ENCODE measurements at places on chromosomes 6 and 20. TPM values are rescaled to one million over a fixed set of nuclear protein-coding genes. Genes with fewer than 3 reads are reported as not detected.

SLC17A9 gene
- polyA plus RNA-seq = 3.5 TPM

PPP1R14C gene
- not detected for polyA plus RNA-seq

MYLK2 gene
- not detected for polyA plus RNA-seq

EYA4 gene
- polyA plus RNA-seq = not detected

KCNG1 gene
- not detected for polyA plus RNA-seq

RAET1E gene
- not detected for polyA plus RNA-seq

CLPSL2 gene
- polyA plus RNA-seq = not detected

DEFB124 gene
- not detected for polyA plus RNA-seq

DUSP15 gene
- not detected for polyA plus RNA-seq

SLC17A2 gene
- polyA plus RNA-seq = not detected

EBF4 gene
- polyA plus RNA-seq = 1.8 TPM

WFDC10B gene
- not detected for polyA plus RNA-seq

PBOV1 gene
- polyA plus RNA-seq = not detected

ATP6V1G2 gene
- polyA plus RNA-seq = not detected

ZBTB12 gene
- not detected for polyA plus RNA-seq

IL17F gene
- polyA plus RNA-seq = not detected

PGC gene
- polyA plus RNA-seq = not detected

GABRR1 gene
- polyA plus RNA-seq = not detected
